Heart right ventricle (tissue), 16 donors: ENCODE measurements at places on chromosomes 1 and 21. TPM values are rescaled to one million over a fixed set of nuclear protein-coding genes. Genes with fewer than 3 reads are reported as not detected.

The ZMPSTE24 gene
- 24.8 TPM for total RNA-seq

The SYCP1 gene
- not detected for total RNA-seq

The EFNA1 gene
- 35.5 TPM for total RNA-seq

The KRTAP19-1 gene
- total RNA-seq: not detected

The CLCA4 gene
- total RNA-seq: not detected

The CRP gene
- total RNA-seq: not detected

The DCDC2B gene
- not detected for total RNA-seq

The AK2 gene
- total RNA-seq: 100 TPM

DNA sequence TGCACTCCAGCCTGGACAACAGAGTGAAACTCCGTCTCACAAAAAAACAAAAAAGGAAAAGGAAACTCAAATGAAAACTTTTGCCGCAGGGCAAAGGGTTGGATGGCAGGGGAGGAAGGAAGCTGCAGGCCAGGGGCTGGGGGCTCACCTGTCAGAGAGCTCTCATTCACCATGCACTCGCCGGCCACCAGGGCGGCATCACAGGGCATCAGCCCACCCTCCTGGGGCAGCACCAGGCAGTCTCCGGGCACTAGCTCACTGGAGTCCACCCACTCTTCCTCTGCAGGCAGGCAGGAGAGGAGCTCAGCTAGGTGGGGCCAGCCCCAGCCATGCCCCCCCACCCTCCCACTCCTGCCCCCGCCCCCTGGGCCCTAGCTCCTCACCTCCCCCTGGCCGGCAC is 11.9 kb downstream of the ATP13A2 start:
- H3K4me3 ChIP-seq: no peak overlapping the region
- H3K36me3 ChIP-seq: peaks cover 97% of the 10 kb centered on the region
- DNase-seq: no peak
- no peaks in the 10 kb centered on the region for H3K4me1 ChIP-seq
- H3K27ac ChIP-seq: no peak overlapping the region
- no peaks in the 10 kb centered on the region for H3K27me3 ChIP-seq

DNA sequence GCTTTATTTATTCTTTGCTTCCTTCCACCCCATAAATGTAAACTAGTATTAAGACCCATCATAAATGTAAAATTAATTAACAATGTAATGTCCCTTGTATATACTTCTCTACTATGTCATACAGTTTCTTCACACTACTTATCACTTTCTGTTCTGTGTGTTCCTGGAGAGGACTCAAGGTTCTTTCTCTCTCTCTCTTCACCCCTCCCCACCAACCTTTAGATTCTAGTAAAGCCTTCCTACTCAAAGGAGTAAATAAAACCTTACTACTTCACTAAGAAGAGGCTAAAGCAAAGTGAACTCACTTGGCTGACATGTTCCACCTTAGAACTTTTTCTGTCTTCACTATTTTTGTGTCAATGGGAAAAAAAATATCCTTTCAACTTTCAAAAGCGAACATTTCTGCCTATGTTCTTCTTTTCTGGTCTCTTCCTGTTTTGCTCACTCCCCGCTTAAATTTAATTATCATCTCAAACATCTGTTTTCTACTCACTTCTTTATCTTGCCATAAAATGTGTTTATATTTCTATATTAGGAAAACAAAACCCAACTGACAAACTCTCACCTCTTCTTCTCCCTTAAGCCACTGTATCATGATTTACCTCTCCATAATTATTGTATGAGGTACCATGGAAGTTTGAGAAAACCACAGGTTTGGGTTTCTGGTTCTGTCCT is 260.3 kb downstream of the DPYD start:
- no peaks in the 10 kb centered on the region for H3K4me1 ChIP-seq
- DNase-seq: no peak
- no peaks in the 10 kb centered on the region for H3K27me3 ChIP-seq
- H3K4me3 ChIP-seq: no peak overlapping the region

DNA sequence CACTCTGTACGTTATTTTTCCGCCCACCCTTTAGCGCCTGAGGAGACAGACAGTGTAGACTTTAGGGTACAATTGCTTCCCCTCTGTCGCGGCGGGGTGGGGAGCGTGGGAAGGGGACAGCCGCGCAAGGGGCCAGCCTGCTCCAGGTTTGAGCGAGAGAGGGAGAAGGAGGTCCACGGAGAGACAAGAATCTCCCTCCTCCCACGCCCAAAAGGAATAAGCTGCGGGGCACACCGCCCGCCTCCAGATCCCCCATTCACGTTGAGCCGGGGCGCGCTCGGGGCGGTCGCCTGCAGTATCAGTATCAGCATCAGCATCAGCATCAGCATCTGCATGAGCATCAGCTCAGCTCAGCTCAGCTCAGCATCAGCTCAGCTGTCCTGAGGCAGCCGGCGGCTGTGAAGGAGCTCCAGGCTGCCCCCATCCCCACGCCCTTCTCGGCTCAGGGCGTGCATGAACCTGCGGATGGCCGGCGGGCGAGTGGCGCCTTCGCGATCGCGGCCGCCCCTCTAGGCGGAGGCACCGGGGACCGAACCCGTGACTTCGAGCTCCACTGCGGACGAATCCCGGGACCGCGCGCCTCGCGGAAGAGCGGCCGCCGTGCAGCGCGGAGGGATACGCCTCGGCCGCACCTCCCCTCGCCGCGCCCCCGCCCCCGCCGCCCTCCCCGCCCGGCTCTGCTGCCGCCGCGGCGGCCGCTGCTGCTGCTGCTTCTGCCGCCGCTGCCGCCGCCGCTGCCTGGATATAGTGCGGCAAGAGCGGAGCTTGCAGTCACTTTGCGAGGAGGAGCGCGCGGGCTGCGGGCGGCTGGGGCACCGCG is at the start of gene NCAM2:
Gene NCAM2, plus strand, starts transcription at position 774 of the 820 bp plus-strand sequence.
- no peak within 1 kb of the TSS for H3K27ac ChIP-seq
- peaks cover 4% of the 10 kb centered on the region for H3K27me3 ChIP-seq
- peak; percentile 76 for DNase-seq
- peak within 1 kb of the TSS; percentile 56 for H3K4me3 ChIP-seq
- H3K4me1 ChIP-seq: peaks cover 12% of the 10 kb centered on the region

GRCh38 chr1:232875536-232875935 is 70.3 kb downstream of the MAP10 start:
- no peaks in the 10 kb centered on the region for H3K27me3 ChIP-seq
- no peaks in the 10 kb centered on the region for H3K36me3 ChIP-seq
- no peaks in the 10 kb centered on the region for H3K4me1 ChIP-seq

- DNase-seq: no peak
- H3K27ac ChIP-seq: no peak overlapping the region
- H3K4me3 ChIP-seq: no peak overlapping the region
- H3K36me3 ChIP-seq: no peaks in the 10 kb centered on the region
- no peaks in the 10 kb centered on the region for H3K4me1 ChIP-seq
- H3K27me3 ChIP-seq: peaks cover 10% of the 10 kb centered on the region
These were observed 170.7 kb downstream of the ST6GALNAC5 start for GRCh38 chr1:77038000-77038399.

GRCh38 chr1:47410068-47410455 is 6.0 kb upstream of the FOXE3 start:
- H3K36me3 ChIP-seq: no peaks in the 10 kb centered on the region
- no peak overlapping the region for H3K27ac ChIP-seq
- peaks cover 7% of the 10 kb centered on the region for H3K27me3 ChIP-seq
- H3K4me3 ChIP-seq: no peak overlapping the region
- DNase-seq: no peak
- peaks cover 7% of the 10 kb centered on the region for H3K4me1 ChIP-seq

GRCh38 chr21:28723646-28724045 is 269.0 kb downstream of the LTN1 start:
- H3K27ac ChIP-seq: no peak overlapping the region
- no peak for DNase-seq
- no peaks in the 10 kb centered on the region for H3K36me3 ChIP-seq
- no peaks in the 10 kb centered on the region for H3K4me1 ChIP-seq
- H3K27me3 ChIP-seq: no peaks in the 10 kb centered on the region
- H3K4me3 ChIP-seq: no peak overlapping the region

GRCh38 chr1:18116777-18117176 is 9.2 kb downstream of the IGSF21 start:
- H3K36me3 ChIP-seq: no peaks in the 10 kb centered on the region
- H3K4me1 ChIP-seq: no peaks in the 10 kb centered on the region
- H3K27me3 ChIP-seq: peaks cover 2% of the 10 kb centered on the region
- H3K4me3 ChIP-seq: no peak overlapping the region
- H3K27ac ChIP-seq: no peak overlapping the region

DNA sequence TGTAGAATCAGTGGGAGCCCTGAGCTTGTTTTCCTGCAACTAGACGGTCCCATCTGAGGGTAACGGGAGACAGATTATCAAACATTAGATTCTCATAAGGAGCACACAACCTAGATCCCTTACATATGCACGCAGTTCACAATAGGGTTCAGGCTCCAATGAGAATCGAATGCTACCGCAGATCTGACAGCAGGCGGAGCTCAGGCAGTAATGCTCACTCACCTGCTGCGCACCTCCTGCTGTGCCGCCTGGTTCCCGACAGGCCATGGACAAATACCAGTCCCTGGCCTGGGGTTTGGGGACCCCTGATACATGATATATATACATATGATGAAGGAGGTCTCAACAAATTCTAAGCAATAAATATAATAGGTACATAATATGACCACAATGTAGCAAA is 19.7 kb upstream of the SMIM12 start:
- H3K36me3 ChIP-seq: no peaks in the 10 kb centered on the region
- DNase-seq: no peak
- H3K4me3 ChIP-seq: no peak overlapping the region
- H3K27ac ChIP-seq: no peak overlapping the region
- peaks cover 93% of the 10 kb centered on the region for H3K27me3 ChIP-seq

DNA sequence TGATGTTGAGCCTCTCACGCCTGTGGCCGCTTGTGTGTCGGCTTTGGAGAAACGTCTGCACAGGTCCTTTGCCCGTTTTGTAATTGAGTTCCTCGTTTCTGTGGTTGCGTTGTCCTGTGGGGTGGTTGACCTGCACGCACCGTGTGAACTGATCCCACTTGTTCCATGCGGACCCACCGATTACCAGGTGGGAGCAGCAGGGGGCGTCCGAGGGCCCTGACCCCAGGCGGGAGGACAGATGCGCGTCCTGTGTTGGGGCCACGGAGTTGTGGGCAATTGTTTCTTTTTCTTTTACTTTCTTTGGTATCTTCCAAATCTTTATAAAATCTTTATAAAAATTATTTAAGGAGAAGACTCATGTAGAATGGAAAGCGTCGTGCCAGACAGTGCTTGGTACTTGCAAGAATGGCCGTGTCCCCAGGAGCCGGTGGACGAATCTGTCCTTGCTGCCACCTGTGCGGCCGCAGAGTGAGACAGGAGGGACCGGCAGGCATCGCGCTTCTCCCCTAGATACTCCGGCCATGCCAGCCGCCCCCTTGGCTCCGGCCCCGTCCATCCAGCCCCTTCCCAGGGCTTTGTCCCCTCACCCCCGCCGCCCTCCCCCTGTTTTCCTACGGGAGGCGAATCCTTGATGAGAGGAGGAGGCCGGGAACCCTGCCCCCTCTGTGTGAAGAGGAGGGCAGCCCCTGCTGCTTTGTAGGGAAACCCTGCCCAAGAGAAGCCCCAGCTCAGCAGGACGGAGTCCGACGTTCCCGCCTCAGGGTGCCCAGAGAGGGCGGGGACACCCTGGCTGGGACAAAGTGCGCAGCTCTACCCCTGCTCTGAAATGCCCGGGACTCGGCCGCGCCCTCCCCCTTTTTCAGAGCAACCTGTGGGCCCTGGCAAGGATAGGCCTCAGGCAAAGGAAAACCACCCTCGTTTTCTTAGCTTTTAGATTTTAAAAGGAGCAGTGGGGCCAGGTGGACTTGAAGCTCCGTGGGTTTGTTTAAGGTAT is 41.7 kb downstream of the PRKCZ start:
- no peaks in the 10 kb centered on the region for H3K36me3 ChIP-seq
- H3K27ac ChIP-seq: no peak overlapping the region
- no peaks in the 10 kb centered on the region for H3K27me3 ChIP-seq
- H3K4me3 ChIP-seq: no peak overlapping the region
- peak; percentile 55 for DNase-seq

- no peaks in the 10 kb centered on the region for H3K27me3 ChIP-seq
- no peak for DNase-seq
- H3K4me1 ChIP-seq: peaks cover 41% of the 10 kb centered on the region
- H3K36me3 ChIP-seq: no peaks in the 10 kb centered on the region
- H3K27ac ChIP-seq: no peak overlapping the region
These were observed 56.9 kb downstream of the OPTC start for GRCh38 chr1:203550846-203551245.

DNA sequence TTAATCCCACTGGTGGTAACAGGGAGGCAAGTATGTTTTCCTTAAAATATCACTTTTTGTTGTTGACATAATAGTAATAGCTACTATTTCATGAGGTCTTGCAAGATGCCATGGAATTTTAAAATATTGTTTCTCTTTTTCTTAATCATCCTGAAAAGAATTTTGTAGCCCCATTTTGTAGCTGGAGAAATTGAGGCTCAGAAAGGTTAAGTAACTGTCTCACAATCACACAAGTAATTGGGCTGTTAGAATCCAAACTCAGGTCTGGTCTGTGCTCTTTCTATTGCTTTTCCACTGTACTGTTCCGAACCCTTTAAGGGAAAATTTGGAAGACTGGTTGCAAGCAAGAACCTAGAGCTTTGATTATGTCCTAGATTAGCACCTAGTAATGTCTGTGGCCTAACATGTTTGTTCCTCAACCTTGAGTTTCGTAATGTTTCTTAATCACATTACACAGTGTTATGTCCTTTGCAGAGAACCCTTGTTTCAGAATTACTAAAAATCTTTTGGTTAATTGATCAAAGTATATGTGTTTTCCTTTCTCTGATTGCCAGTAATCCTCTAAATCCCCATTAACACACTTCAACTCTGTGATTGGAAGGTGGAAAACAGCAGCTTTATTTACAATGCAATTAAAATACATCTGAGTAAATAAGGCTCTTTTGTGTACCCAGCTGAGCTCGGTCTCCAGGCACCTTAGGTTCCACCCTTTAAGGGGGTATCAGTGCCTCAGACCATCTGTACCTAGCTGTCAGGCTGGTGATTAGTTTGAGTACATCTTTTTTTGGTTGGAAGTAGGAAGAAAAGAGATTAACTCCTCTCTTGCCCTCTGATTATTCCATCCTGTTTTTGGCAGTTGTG is 10.4 kb downstream of the LRRC42 start:
- peak overlapping the region; percentile 19 for H3K27ac ChIP-seq
- H3K27me3 ChIP-seq: no peaks in the 10 kb centered on the region

DNA sequence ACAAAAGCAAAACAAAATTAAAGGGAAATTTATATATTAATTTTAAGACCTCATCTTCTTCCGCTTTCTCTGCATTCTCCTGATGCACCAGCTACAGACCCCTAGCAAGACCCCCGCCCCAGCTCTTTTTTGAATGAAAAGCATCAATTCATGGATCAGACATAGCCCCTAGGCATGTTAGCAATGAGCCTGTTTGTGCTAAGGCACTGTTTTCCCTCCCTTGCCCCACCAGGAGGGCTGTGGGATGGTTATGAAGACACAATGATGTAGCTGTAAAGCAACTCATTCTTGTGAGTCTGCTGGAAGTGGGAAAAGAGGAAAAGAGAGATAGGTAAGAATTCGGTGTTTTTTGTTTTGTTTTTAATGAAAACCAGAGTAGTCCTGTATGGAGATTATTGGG is 88.5 kb upstream of the ZBTB18 start:
- H3K36me3 ChIP-seq: no peaks in the 10 kb centered on the region
- peaks cover 15% of the 10 kb centered on the region for H3K27me3 ChIP-seq
- DNase-seq: no peak
- no peak overlapping the region for H3K27ac ChIP-seq
- no peak overlapping the region for H3K4me3 ChIP-seq
